ENCODE measurements at places on chromosomes 6 and 20.

- DNase-seq: no peak
Measured at GRCh38 chr6:50096296-50096695, 46.6 kb upstream of the DEFB112 start.

DNA sequence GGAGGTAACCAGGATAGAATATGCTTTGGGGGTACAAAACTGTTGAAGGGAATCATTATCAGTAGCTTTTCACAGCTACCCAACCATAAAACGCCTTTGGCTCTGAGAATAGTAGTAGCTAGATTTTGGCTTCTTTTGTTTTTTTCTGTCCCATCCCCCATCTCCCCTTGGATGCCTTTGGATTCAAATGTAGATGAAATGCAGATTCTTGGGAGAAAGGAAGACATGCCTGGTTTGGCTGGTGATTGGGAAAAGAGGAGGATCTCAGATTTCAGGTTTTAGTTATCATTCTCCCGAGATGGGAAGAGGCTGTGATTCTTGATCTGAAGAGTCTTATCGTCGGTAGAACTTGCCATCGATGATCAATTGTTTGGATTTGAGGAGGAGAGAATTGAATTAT is 3.5 kb upstream of the CDYL start:
- no peak for DNase-seq

DNA sequence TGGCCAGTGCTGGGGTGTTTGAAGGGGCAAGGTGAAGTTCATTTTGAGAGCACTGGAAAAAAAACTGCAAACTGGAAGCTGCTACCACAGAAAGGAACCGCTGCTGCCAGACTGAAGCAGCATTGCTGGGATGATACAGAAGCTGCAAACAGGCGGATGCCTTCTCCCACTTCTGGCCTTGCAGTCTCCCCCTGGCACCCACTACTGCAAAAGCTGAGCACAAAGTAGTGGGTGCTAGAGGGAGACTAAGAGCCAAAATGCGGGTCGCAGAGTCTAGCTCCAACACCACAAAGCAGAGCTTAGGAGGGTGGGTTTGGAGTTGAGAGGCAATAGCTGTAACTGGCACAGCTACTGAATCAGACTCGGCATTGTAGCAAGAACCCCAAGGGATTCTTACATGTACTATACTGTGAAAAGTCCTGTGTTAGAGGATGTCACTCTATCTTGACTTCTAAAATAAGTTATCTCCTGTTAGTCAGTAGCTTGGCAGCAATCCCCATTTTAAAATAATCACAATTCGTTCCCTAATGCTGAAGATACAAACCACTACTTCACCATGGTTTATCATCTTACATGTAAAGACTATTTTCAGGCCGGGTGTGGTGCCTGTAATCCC is 44.0 kb upstream of the COL21A1 start:
- no peak for DNase-seq

- DNase-seq: no peak
Measured at GRCh38 chr20:63589261-63590217, 15.5 kb upstream of the HELZ2 start.

DNA sequence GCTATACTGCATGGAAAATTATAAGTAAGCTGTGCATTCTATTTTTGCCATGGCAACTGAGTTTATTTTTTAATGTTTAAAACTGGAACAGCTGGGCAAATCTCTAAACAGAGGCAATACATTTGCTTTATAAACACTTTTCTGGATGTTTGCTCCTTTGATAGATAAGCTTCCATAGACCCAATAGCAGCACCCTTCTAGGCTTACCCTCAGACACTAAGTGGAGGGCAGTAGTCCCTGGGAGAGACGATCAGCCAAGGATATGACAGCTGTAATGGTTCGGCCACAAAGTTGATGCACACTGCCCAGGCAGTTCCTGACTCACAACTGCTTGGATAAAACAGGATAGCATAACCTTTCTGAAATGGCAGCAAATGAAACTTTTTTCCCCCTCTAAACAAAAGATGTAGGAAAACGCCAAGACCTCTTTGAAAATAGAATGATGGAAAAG is 8.5 kb upstream of the MRPS10 start:
- no peak for DNase-seq

DNA sequence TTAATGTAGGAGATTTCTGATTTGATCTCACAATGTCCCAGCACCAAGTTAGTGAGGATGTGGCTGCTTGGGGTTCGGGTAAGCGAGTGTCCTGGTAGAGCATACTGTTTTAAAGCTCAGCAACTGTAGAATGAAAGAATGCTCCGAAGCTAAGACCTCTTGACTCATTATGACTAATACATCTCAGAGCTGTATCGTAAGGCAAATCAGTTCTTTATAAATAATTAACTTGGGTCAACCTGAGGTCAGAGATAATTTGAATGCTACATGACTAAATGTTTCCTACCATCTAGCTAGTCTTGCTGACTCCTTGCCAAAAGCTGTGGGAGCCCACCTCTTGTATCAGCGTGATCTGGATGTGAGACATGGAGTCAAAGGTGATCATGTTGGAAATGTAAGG is 128.8 kb upstream of the PDE7B start:
- DNase-seq: no peak

Data from T47D (cell line).